ENCODE measurements at places on chromosomes 1 and 21. TPM values are rescaled to one million over a fixed set of nuclear protein-coding genes. Genes with fewer than 3 reads are reported as not detected.

MIS18A gene
- polyA plus RNA-seq, result 17.5 TPM

KRTAP10-12 gene
- polyA plus RNA-seq, result not detected

PLA2G2D gene
- not detected for polyA plus RNA-seq

CASZ1 gene
- 1.1 TPM for polyA plus RNA-seq

COL8A2 gene
- 0.12 TPM for polyA plus RNA-seq

ISG15 gene
- polyA plus RNA-seq, result 11.2 TPM

TACSTD2 gene
- not detected for polyA plus RNA-seq

FCRL6 gene
- polyA plus RNA-seq, result not detected

SERPINC1 gene
- 0.05 TPM for polyA plus RNA-seq

ZRANB2 gene
- 47.9 TPM for polyA plus RNA-seq

CA6 gene
- not detected for polyA plus RNA-seq

TLR5 gene
- polyA plus RNA-seq, result 0.34 TPM

SHISAL2A gene
- polyA plus RNA-seq, result not detected

C1orf94 gene
- not detected for polyA plus RNA-seq

MCOLN2 gene
- polyA plus RNA-seq, result 2.0 TPM

NAV1 gene
- 8.4 TPM for polyA plus RNA-seq

ZBTB8A gene
- 2.7 TPM for polyA plus RNA-seq

SYT14 gene
- 0.05 TPM for polyA plus RNA-seq

FCGR3A gene
- polyA plus RNA-seq, result not detected

PTPN22 gene
- polyA plus RNA-seq, result not detected

TNFRSF1B gene
- polyA plus RNA-seq, result 0.07 TPM

CHI3L1 gene
- not detected for polyA plus RNA-seq

TMCO4 gene
- 4.6 TPM for polyA plus RNA-seq

RGS2 gene
- 20.1 TPM for polyA plus RNA-seq

ANKRD34A gene
- polyA plus RNA-seq, result 0.25 TPM

FCN3 gene
- not detected for polyA plus RNA-seq

CDCA8 gene
- 37.1 TPM for polyA plus RNA-seq

FBLIM1 gene
- 39.4 TPM for polyA plus RNA-seq

BGLAP gene
- 0.23 TPM for polyA plus RNA-seq

TNFRSF9 gene
- 1.0 TPM for polyA plus RNA-seq

EDARADD gene
- polyA plus RNA-seq, result 2.1 TPM

Data from A549 (cell line).